ENCODE measurements at places on chromosomes 7 and 10.

DNA sequence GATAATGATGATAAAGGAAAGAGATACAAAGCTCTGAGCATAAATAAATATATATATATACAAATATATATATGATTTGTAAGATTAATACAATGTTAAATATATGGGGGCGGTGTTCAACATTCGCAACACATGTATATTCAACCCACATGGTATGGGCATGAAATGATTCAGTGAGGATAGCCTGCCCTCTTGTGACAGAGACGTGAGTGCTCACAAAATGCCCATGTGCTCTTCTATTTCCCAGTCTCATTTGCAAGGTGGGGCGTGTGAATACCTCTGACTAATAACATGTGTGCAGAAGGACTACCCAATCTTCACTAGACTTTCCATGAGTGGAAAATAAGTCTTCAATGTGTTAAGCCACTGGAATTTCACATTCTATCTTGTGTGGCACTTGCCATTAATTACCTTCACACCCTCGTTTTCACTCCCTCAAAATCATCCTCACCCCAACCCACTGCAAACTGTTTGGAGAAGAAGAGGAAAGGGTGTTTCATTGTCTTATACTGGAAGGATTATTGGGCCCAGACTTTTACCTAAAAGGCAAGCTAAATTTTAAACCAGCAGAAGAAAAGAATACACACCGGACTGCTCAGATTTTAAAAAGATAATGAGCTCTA, 26.9 kb downstream of the ASAH2 start:
- DNase-seq = peak; percentile 36

DNA sequence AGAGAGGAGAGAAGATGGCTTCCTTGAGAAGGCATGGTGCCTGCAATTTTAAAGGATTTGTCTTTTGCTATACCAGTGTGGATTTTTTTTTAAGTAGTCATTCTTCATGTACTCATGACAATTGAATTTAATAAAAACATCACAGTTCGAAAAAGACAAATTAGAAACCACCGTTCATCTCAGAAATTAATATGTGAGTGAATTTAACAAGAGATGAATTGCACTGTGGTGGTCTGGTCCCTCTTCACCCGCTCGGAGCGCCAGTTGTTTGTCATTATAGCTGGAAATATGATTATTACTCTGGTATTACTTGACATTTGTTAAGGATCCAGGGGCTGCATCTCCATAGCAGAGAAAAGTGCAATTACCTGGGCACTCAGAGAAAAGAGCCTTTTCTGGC, 91.9 kb downstream of the LRRC18 start:
- DNase-seq = no peak

GRCh38 chr7:137908106-137908505, 61.3 kb upstream of the DGKI start:
- no peak for DNase-seq

DNA sequence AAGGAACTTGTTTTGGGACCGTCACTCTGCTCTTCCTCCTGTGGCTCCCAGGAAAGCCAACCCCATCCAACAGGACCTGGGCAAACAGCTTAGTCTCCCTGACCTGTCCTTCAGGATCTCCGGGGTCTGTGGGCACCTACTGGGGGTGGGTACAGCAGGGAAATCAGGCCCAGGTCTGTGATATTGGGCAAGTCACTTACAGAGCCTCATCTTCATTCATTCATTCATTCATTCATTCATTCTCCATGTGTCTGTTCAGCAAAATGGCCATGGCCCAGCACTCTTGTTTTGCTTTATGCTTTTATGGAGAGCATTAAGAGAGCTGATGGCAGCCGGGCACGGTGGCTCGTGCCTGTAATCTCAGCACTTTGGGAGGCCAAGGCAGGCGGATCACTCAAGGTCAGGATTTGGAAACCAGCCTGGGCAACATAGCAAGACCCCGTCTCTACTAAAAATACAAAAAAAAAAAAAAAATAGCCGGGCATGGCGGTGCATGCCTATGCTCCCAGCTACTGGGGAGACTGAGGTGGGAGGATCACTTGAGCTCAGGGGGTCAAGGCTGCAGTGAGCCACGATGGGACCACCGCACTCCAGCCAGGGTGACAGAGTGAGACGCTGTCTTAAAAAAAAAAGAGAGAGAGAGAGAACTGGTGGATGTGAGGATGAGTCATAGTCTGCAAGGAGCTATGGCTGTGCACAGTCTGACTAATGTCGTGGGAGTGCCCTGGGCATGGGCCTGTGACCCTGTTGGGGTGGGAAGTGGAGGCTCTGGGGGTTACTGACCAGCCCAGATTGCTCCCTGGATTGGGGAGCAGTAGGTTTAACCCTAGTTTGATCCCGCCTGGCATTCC, 54.3 kb downstream of the CLIP2 start:
- DNase-seq = no peak

DNA sequence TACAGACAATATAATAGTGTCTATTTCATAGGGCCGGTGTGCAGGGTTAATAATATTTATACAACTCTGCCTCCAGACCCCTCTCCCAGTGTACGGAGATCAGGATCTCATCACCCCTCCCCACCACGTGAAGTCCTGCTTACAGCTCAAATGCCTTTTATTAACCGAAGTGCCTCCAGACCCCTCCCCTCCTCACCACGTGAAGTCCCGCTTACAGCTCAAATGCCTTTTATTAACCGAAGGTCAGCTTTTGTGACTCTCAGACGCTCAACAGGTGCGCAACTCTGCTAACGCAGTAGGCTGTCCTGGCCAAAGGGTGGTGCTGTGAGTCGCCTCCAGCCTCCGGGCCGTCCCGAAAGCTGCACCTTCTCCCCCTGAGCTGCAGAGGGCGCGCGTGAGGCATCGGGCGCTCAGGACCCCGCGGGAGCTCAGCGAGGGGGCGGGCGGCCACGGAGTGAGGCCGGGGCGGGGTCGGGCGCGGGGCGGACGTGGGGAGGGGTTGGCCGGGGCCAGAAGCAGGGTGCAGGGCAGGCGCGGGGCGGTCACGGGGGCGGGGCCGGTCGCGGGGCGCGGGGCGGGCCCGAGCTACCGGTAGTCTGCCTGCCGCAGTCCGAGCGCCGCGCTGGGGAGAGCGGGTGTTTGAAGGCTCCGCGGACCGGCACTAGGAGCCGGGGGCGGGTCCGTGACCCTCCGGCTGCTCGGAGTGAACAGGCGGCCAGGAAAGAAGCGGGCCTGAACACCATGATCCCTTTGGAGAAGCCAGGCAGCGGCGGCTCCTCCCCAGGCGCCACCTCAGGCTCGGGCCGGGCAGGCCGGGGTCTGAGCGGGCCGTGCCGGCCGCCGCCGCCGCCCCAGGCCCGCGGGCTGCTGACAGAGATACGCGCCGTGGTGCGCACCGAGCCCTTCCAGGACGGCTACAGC, at the start of gene STK17A:
Gene STK17A, plus strand, starts transcription at position 606 of the 921 bp plus-strand sequence. Its CDS starts 136 bp downstream, at position 742.
- DNase-seq = peak; percentile 94

GRCh38 chr7:31100445-31100844, 48.3 kb downstream of the ADCYAP1R1 start:
- DNase-seq = no peak

GRCh38 chr7:84191261-84191660, 3.3 kb downstream of the SEMA3A start:
- no peak for DNase-seq

DNA sequence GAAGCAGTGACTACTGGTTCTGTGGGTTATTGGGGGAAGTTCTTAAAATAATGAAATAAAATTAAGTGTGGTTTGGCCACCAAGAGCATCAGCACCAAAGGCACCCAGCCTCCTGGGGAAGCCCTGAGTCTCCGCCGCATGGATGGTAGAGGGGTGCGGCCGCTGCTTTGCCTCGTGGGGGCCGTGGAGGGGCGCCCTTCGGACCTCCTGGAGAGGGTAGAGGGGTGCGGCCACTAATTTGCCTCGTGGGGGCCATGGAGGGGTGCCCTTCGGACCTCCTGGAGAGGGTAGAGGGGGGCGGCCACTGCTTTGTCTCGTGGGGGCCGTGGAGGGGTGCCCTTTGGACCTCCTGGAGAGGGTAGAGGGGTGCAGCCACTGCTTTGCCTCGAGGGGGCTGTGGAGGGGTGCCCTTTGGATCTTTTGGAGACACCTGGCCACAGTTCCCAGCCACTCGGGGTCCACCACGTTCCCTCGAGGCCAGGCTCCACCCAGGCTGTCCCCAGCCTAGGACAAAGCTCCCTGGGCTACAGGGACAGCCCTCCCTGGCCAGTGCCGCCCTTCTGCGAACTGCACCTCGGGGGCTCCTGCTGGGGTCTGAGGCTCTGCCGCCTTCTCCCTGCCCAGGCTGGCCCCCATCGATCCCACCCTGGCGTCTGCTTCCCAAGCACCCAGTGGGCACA, 535.1 kb downstream of the PTPRN2 start:
- no peak for DNase-seq

DNA sequence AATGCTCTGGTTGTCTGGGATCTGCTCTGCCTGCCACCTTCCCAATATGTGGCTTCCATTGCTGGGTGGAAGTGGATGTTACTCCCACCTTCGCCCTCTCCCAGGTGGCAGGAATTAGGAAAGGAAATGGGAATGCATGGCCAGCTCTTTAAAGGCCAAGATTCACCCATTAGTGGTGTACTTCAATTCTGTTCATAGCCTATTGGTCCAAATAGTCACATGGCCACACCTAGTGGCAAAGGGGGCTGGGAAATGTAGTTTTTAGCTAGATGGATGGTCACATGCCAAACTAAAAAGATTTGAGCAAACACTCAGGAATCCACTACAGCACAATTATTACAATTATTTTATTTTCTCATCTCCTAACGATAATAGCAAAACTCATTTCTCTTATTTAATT, 135.1 kb downstream of the NPY start:
- no peak for DNase-seq

DNA sequence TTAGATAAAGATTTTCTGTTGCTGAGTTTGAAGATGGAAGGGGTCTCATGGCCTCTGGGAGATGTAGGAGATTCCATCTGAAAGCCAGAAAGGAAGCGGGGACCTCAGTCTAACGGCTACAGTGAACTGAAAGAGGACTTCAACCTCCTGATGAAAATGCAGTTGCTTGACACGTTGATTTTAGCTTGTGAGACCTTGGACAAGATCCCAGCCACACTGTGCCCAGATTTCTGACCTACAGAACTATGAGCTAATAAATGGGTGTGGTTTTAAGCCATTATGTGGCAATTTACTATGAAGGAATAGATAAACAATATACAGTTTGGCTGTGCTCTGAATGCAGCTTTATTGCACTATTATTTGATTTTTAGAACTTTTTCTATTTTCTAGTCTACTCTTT, 342.3 kb upstream of the SEMA3D start:
- DNase-seq = no peak

- no peak for DNase-seq
Measured at GRCh38 chr7:129975309-129975708, 22.5 kb upstream of the UBE2H start.
